NCI-H187 treated with DMSO at 0.1 percent for 48 hours (cell line): ENCODE measurements at places on chromosomes 4 and X.

- DNase-seq: no peak
These were observed 13.0 kb upstream of the SPARCL1 start for GRCh38 chr4:87541956-87542709.

DNA sequence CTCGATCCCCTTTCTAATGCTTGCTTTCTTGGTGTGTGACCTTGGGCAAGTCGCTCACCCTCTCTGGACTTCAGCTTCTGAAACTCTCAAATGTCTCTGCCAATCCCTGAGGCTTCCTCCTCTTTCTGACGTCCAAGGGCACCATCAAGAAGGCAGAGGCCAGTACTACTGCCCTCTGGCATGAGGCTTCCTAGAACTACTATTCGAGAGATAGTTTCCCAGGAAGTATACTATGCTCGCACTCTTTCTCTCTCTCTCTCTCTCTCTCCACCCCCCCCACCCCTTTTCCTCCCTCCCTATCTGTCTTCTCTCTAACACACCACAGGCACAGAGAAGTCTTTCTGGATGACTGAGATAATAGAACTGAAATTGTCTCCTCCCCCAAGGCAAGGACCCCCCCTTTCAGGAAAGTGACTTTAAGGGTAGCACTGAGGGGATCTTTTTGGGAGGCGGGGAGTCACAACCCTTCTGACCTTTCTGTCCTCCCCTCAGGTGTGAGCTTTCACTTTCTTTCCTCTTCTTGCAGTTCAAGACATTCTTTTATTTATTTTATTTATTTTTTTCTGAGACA lies 20.0 kb upstream of the BCOR start:
- DNase-seq: no peak

DNA sequence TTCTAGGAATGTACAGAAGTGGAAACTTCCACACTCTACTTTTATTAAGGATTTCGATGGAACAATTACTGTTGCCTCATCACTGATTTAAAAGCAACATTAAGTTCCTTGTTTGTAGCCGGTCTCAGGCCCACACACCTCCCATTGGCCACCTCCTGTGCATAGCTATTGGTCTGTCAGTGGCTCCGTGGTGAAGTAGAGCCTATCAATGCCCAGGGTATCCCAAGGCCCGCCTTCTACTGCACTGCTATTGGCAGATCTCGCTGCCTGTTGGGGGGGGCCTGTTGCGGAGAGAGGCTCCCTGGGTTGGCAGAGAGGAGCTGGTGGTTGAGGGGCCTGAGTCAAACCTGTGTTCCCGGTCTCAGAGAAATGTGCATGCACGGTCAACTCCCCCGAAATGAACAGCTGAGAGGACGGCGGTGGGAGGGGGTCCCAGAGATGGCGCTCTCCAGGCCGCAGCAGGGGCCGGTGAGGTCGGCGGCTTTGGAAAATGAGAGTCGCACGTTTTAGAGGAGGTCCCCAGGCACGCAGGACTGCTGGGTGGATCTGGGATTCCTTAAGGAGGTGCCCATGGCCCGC lies 4.9 kb upstream of the ARAF start:
- no peak for DNase-seq

DNA sequence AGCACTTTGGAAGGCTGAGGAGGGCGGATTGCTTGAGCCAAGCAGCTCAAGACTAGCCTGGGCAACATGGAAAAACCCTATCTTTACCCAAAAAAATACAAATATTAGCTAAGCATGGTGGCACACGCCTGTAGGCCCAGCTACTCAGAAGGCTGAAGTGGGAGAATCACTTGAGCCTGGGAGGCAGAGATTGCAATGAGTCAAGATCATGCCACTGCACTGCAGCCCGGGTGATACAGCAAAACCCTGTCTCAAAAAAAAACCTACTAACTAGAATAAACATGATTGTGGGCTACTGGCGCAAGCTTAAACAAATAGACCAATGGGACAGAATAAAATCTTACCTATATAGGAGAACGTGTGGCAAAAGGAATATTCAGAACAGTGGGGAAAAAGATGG lies 7.3 kb downstream of the CDKL2 start:
- no peak for DNase-seq

- no peak for DNase-seq
These were observed 33.5 kb downstream of the TRMT44 start for GRCh38 chr4:8473920-8474590.

- DNase-seq: no peak
These were observed 121.7 kb downstream of the TEX13A start for GRCh38 chrX:105098812-105099211.

GRCh38 chr4:186543206-186543605 lies 12.2 kb downstream of the MTNR1A start:
- DNase-seq: no peak

DNA sequence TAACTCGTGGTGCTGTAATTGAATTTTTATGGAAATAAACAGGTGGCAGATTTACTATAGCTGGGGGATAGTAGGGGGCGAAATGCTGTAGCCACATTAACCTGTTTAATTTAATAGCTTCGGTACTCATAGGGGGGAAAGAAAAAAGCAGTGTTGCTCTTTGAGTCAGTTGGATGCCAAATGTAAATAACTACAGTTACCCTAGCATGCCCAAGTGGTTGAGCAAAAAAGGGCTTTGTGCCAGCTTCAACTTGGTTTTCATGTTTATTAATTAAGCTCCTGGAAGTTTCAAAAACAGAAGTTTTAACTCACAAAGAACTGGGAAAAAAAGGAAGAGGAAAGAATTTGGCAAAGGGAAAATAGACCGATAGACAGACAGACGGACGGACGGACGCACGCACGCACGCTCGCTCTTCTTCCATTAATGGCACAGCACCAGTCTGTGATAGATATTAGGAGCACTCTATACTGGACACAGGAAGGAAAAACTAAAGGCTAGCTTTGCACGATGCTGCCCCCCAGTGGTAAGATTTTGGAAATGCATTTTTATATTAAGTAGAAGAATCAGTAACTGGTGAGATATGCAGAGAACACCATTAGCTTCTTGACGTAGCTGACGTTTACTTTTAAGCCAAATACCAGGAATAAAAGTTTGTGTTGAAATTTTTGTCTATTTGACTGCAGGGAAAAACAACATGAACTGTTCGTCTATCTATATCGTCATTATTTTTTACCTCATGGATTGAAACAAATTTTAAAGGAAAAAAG lies 151.8 kb downstream of the SLC7A11 start:
- no peak for DNase-seq

DNA sequence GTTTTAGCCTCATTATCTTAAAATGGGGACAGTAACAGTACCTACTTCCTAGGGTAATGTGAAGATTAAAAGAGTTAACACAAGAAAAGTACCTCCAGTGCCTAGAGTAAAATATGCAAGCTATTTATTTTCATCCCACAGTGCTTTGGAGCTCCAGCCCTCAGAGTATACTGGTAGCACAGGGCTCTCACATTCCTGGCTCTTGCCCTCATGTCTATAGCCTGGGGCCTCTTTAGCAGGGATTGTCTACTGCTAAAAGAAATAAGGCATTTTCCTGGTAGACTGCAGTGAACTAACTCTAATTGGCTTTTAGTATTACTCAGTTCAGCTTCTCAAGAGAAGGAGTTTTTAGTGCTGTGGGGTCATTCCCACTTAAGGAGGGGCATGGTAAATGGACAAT lies 60.8 kb downstream of the RRAGB start:
- DNase-seq: no peak

GRCh38 chr4:67973608-67974007 lies 10.3 kb upstream of the TMPRSS11A start:
- no peak for DNase-seq

- no peak for DNase-seq
These were observed 12.3 kb downstream of the ZNF182 start for GRCh38 chrX:47991263-47992094.

DNA sequence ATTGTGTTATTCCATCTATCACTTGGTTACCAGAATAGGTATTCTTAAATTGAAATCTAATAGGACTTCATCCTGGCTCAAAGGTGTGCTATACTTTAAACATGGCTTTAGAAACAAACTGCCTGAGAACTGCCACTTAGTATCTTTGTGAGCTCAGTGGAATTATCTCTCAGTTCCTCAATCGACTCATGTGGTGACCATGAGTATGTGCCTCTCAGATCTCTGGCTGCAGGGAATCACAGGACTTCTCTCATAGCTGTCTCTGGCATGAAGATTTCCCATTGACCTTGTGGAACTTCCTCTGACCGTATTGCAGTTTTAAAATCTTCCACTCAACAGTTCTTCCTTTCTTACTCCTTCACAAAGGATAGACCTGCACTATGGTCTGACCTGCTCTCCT lies 681.9 kb upstream of the BOD1L1 start:
- DNase-seq: no peak

GRCh38 chr4:140266958-140267568 lies 106.4 kb upstream of the SCOC start:
- no peak for DNase-seq

GRCh38 chr4:114025176-114025777 lies 45.8 kb upstream of the ARSJ start:
- no peak for DNase-seq

DNA sequence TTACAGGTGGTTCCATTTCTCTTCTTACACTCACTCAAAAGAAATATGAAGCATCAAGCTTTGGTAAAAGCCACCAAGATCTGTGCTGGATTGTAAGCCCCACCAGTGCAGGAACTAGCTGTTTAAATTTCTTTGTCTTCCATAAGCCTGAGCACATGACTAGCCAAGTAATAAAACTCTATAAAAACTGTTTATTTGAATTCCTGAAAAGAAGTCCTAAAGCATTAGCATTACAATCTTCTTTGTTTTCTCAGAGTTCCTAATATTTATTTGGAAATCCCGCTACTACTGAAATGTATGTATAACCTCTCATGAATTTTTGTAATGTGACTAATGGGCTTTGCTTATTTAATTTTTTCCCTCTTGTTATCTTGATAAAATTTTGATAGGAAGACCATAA lies 65.9 kb downstream of the IQCM start:
- no peak for DNase-seq

DNA sequence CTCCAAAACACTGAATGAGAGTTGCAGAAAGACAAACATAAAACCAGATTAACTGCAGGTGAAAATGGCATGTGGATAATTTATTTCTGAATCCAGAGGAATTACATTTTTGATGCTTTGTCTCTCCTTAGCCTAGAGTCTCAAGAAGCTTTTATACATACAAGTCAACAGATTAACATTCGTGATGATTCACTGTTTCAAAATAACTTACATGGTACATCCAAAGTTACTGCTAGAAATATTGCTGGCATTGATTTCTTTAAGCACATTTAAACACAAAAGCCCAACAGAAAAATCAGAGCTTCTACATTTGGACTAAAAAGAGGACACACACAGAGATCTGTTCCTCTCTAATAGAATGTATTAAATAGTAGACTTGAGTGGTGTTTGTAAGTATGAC lies 105.6 kb downstream of the AMELX start:
- no peak for DNase-seq

GRCh38 chr4:172898715-172899114 lies 269.9 kb upstream of the GALNT7 start:
- DNase-seq: no peak

- DNase-seq: no peak
These were observed 214.9 kb downstream of the CXXC4 start for GRCh38 chr4:104279744-104280143.

- no peak for DNase-seq
These were observed 112.3 kb downstream of the KLHL8 start for GRCh38 chr4:87108142-87108546.

DNA sequence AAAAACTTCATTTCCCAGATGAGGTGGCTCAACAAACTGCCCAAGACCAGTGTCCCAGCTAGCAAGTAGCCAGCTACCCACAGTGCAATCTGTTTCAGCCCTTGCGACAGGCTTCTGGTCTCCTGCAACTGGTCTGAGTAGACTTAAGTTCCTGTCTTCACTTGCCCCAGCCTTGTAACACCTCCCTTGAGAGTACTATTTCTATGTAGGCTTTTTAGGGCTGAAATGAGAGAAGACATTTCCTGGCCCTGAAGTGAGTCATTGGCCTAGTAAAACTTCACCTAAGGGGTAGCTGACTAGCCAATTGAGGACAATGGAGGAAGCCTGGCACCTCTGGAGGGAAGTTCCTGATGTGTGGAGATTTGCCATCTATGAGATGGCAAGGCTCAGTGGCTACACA lies 80.1 kb upstream of the STIM2 start:
- no peak for DNase-seq

DNA sequence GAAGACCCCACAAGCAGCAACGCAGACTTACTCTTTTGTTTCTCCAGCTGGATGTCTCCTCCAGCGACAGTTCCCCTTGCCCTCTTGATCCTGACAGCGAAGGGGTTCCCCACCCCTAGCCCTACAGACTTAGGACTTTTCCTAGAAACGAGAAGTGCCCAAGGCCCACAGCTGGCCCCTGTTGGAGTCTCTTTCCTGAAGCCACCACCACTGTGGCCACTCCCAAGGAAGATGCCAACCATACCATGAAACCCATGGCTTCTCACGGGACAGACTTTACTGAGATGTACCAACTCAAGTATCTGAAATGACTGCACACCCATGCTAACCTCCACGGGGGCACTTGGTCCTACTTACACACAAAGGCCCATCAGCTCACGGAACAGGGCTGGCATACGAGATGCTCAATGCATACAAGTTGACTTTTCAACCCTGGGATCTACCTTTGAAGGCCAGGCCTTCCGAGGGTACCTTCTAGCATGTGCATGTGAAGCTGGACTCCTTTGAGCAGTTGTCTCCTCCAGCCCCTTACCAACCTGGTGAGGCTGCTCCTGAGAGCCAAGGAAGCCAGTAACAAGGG lies 924 bp upstream of the IRAK1 start:
- DNase-seq: no peak

DNA sequence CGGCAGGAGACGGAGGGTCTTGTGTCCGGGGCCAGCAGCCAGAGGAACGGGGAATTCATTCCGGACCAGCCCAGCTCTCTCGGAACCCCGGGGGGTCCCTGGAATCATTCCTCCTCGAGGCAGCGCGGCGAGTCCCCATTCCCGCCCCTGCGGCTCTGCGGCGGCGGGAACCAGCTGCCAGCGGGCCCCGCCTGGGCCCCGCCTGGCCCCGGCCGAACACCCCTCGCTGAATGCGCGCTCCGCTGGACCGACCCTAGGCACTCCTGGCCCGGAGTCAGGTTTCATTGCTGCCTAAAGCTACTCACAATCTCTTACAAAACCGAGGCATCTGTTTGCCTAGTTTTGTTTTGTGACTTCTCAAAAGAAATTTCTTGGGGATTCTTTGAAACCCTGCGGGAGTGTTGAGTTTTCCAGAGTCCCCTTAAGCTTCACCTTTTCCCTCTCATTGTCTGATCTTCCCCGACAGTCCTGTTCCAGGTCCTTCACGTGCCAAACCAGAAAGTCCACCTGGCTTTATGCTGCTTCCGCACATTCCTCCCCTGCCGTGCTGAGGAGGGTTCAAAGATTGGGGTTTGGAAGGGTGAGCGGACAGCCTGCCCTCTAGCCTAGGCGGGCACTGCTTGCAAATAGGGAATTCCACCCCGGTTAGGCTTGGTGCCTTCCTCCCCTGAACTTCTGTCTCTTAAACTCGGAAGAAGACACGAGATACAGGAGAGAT lies 789 bp downstream of the ARHGAP10 start:
- no peak for DNase-seq

DNA sequence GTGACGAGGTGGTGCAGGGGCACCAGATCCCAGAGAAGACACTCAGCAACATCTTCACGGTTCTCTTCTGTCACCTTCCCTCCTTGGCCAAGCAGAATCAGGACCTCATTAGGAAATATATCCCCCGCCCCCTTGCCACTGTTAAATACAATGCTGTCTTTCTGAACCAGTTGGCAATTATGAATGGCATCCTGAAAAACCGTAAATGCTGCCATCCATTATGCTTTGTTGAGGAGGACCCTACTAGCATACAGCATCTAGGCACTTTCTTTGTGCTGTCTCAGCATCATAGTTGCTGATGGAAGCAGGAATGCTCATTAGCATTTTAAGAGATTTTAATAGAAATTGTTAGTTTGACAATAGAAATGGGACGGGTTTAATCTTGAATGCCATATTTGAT lies 138.5 kb downstream of the DCLK2 start:
- DNase-seq: no peak
